ENCODE measurements at places on chromosomes 4 and X. TPM values are rescaled to one million over a fixed set of nuclear protein-coding genes. Genes with fewer than 3 reads are reported as not detected.

DNA sequence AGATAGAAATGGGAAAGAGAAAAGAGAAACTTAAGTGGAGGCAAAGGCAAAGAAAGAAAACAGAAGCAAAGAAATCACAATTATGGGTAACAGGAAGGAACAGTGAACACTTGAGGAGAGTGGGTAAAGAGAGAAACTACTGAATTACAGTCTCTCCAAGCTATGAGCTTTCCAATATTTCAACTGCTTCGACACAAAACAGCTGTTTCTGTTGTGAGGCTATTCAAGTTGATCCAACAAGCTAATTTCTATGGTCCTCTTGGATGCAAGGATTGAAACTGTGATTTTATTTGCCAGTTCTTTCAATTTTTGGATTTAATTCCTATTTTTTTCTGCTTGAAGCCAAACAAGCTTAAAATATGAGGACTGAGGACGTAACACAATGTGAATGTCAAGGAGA lies 80.5 kb upstream of the ADGRA3 start:
- no peak for DNase-seq

The MAP7D2 gene
- polyA plus RNA-seq, result 3.8 TPM

GRCh38 chr4:137360761-137361160 lies 171.5 kb downstream of the PCDH18 start:
- no peak for DNase-seq

DNA sequence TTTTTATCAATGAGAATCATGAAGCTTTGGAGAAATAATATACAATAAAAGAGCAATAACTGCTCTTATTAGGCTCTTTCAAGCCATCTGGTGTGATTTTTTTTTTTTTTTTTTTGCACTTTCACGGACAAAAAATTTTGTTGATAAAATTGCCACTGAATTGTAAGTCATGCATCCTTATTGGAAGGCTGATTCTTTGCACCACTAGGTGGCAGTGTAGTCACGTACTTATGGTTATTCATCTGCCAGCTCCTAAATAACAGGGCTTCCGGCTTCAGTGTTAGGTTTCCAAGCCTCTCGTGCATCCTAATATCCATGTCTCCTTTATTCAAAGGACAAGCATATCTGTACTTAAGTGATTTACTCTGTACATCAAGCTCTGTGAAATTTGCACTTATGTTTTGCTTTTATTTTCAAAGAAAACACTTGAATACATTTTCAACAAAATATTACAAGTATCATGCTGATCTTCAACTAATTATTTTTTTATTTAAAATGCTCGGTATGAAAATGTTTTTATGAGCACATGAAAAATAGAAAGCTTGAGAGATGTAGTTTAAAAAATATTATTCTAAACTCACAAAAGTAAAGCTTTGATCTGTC lies 1578.3 kb upstream of the TENM3 start:
- peak; percentile 57 for DNase-seq

DNA sequence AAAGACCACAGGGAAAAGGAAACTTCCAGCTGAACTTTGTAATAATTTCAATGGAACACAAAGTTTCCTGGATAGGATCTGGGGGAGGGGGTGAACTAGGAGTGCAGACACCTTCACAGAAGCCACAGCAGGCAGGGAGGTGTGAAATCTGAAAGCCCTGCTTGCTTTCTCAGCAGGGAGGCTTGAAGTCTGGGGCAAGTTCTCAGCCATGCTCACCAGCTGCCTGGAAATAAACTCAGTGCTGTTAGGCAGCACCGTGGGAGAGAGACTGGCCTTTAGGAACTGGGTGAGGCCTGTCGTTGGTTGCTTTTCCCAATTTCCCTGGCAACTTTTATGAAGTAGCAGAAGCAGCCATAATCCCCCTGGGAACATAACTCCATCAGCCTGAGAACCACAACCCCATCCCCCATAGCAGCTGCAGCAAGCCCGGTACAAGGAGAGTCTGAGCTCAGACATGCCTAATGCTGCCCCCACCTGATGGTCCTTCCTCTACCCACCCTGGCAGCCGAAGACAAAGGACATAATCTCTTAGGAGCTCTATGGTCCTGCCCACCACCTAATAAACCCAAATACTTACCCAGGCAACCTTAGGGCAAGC lies 39.2 kb upstream of the NMU start:
- no peak for DNase-seq

DNA sequence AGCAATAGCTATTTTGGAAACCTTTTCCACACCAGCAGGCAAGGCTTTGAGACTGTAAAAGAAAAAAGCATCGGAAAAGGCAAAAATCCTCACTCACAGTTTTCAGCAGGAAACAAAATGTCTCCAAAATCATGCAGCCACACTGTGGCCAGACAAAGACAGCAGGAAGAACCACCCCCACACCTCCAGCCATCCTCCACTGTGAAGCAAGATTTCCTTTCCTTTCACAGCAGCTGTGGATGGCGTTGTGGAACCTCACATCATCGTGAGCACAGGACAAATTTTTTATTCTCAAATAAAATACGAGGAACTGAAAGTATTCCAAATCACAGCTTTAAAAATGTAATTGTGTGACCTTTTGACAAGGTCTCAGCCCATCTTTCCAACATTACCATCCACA lies 351.7 kb upstream of the NOCT start:
- DNase-seq, result no peak

DNA sequence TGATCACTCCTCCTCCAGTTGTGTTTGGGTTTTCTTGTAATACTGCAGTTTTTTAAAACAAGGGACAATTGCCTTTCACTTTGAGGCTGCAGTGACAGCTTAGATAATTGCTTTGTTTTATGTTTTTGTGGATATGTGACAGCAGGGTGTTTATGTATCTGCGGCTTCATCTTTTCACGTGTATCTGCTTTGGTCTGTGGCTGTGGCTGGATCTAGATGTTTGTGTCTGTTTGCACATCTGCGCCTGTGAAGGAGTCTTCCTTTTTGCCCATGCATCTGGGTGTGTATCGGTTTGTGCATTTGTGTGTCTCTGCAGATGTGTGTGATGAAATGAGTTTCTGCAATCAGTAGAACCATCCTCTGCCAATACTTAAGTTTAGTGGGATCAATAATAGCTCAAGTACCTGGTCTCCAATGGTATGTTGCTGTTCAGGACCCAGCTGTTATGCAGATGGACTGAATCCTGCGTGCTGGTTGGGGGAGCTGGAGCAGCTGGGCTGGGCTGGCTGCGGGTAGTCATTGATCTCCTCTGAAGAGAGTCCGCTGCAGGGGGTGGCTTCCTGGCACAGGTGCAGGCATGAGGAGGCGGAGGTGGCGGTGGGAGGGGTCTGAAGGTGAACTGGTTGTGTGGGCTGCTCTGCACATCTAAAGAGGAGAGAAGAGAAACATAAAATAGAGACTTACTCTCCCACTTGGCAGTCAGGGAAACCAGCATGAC lies 390.3 kb downstream of the SH2D1A start:
- no peak for DNase-seq

The ZNF827 gene
- polyA plus RNA-seq, result 40.5 TPM

DNA sequence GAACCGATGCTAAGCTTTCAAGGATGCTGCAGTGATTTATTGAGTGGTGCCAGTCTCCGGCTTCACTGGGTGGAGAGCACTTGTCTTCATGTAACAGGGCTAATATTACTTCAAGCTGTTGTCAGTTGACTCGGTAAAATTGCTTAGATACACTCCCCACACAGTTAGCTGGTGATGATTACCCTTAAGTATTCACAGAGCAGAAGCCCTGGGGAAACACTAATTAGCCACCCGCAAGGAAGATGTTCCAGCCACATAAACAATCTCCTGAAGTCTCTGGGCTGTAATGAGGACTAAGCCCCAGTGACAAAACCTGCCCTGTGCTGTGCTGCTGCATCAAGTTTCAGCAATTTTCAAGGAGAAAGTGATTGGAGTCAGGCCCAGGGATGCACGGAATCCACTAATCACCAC lies 37.3 kb upstream of the GK2 start:
- peak; percentile 37 for DNase-seq

DNA sequence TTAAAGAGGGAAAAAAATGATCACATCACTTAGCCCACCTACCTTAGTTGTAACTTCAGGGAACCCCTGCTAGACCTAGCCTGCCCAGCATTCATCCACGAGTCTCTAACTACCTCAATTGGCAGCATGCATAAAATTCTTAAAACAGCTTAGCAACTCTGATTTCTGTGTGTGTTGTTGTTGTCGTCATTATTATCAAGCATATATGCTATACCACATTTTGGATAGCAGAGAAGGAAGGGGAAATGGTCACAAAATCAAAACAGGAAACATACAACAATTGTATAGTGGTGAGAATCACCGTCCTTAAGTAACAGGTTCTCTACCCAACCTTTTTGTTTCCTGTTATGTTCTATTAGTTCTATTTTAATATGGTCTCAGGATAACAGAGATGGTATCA lies 2.7 kb upstream of the ACOT9 start:
- DNase-seq, result no peak

DNA sequence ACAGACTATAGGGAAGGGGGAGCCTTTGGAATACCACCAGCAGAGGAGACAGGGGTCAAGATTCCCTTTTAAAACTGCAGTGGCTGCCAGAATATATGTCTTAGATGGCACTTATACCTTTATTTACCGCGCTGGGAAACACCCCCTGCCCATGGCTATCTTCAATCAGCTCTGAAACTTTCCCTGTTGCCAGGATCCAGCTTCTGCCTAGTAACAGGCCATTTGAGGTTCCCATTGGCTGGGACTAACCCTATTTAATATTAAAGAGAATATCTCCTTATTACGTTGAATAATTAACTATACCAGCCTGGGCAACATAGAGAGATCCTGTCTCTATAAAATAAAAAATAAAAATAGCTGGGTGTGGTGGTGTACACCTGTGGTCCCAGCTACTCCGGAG lies 23.8 kb downstream of the SOWAHB start:
- DNase-seq, result no peak

The PCGF3 gene
- 69.5 TPM for polyA plus RNA-seq

The SPARCL1 gene
- polyA plus RNA-seq, result 8.5 TPM

GRCh38 chrX:120125444-120125843 lies 9.7 kb upstream of the RHOXF1 start:
- DNase-seq, result no peak

DNA sequence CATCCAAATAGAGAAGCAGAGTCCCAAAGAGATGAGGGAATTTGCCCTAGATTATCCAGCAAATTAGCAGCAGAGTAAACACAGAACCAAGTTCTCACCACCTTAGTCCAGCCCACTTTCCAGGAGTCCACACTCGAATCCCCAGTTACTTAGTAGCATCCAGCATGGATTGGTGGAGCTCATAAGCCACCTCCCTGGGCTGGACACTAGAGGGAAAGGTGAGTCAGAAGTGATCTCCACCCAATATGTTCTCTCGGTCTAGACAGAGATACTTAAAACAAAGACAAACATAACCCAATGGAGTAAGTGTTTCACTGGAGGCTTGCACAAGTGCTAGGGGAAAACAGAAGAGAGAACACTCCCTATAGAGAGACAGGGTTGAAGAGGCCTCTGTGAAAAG lies 105.1 kb upstream of the CPEB2 start:
- DNase-seq, result no peak

DNA sequence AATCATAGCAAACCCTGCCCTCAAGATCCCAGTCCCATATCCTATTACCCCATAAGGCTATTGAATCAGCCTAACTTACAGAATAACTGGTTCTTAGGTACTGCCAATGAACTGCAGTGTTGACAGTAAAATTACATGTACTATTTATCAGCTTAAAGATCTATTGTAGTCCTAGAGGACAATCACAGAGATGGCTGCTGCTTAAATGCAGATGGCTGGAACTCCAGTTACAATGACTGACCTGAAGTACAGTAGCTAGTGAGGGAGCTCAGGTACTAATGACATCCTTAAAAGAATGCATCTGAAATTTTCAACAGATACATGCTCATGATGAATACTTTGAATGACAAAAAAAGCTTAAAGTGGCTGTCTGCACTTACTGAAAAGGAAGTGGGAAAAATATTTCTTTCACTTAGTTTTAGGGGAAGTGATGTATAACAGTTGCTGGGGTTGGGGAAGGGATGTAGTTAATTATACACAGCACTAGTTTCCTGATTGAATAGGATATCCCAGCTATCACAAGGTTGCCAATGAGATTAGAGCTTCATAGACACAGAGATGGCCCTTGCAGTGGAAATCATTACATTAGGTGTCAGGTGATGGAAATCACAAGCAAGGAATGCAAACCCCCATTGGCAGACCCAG lies 42.0 kb downstream of the USP26 start:
- DNase-seq, result no peak

The GNRHR gene
- 0.32 TPM for polyA plus RNA-seq

The SERPINA7 gene
- polyA plus RNA-seq, result 1.4 TPM

The MAGEA9B gene
- not detected for polyA plus RNA-seq

The ACTRT1 gene
- polyA plus RNA-seq, result not detected

- no peak for DNase-seq
These were observed 42.7 kb downstream of the DCAF12L1 start for GRCh38 chrX:126509923-126510322.

The UGT2B10 gene
- polyA plus RNA-seq, result not detected

DNA sequence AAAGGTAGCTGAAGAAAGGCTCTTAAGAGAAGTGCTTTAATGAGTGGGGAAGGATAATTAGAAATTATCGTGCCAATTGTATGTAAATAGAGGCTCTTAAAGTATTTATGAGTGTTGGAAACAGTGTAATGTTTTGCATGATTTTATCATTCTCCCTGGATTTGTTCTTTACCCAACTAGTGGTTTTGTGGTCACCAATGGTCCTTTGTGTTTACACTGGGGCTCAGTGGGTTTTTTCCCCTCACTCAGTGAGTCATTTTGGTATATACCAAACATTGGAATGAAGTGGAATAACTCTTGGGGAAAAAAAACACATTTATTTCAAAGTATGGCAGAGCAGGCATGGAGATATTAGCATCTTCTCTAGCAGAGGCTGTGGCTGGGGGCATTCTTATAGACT lies 20.8 kb upstream of the LGI2 start:
- no peak for DNase-seq
